Stimulated activated CD4-positive, alpha-beta T cell treated with anti-CD3 and anti-CD28 coated beads, Interleukin-4, amount 100 ng/mL, for 48 hours (primary cell): ENCODE measurements at places on chromosomes 2 and 18.

DNA sequence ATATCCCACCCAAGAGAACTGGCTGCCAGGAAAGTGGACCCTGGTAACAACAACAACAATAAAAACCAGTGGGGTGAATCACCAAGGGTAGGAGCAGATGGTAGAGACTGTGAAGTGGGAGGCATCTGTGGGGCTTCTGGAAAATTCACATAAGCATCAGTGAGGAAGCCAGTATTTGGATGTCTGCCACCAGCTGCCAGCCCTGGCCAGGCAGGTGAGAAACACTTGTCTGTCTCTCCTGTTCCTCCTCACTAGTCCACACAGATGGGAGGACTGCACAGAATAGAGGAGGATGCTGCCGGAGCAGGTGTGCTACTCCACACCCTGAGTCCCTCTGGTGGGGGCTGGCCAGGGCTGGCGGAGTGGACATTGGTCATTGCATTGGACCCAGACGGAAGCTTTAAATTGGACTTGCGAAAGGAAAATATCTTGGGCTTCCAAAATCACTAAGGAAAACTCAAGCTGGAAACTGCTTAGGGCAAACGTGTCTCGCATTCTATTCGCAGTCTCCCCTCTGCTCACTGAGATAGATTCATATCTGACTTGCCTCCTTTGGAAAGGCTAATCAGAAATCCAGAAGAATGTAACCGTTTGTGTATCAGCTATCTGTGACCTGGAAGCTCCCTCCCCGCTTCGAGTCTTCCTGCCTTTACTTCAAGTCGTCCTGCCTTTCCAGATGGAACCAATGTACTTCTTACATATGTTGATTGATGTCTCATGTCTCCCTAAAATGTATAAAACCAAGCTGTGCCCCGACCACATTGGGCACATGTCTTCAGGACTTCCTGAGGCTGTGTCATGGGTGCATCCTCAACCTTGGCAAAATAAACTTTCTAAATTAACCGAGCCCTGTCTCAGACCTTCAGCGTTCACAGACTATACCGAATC is 69.1 kb downstream of the NAB1 start:
- DNase-seq, result no peak

DNA sequence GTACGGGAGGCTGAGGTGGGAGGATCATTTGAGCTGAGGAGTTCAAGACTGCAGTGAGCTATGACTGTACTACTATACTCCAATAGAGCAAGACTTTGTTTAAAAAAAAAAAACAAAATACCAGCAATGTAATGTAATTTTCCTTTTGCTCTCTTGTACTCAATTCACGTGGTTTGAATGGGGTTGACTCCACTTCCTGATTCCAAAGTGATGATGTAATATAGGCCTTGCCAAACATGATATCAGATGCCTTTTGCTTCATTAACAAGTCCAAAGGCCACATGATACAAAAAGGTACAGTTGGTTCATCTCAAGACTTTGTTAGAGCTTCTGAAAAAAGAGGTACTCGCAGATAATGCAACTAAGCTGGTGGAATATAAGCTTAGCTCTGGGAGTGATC is 321.8 kb downstream of the ZEB2 start:
- no peak for DNase-seq

GRCh38 chr2:172709566-172710291 is 25.9 kb upstream of the RAPGEF4 start:
- DNase-seq, result no peak

DNA sequence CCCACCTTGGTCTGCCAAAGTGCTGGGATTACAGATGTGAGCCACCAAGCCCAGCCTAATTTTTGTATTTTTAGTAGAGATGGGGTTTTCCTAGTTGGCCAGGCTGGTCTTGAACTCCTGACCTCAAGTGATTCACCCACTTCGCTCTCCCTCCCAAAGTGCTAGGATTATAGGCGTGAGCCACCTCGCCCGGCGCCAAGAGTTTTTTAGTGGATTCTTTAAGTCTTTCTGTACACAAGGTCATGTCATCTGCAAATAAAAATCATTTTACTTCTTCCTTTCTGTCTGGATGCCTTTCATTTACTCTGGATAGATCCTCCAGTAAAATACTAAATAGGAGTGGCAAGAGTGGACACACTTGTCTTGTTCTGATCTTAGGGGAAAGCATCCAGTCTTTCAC is 61.7 kb downstream of the KCMF1 start:
- DNase-seq, result no peak

DNA sequence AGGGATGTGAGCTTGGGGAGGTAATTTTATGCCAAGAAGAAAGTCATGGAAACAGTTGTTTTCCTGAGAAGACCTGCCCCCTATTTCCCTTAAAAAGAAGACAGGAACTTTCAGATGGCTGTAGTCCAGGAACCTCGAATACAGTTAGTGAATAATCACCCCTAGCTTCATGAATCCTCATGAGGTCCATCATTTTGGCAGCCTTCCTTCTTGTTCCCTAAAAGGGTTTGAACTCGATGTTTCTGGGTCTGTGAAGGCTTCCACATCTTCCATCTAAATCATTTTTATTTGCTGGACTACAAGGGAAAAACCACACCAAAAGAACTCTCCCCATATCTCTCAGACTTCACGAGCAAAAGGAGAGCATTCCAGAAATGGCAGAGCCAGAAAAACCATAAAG is 290.8 kb downstream of the SLC4A3 start:
- DNase-seq, result no peak

DNA sequence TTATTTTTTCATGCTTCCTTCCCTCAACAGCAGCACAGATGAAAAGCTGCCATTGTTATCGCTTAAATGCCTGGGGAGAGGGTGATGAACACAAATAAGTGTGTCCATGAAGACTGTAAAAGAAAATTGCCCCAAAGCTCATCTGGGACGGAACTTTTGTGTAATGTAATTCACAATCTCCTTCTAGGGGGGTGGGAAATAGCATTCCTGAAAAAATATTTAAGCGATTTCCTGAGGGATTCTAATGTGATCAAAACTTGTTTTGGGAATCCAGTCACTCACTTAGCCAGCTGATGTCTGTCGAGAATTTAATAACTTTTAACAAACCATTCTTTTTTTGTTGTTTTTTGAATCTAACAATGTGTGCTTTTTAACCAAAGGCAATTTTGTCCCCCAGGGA is 427.9 kb downstream of the PLCL1 start:
- no peak for DNase-seq

DNA sequence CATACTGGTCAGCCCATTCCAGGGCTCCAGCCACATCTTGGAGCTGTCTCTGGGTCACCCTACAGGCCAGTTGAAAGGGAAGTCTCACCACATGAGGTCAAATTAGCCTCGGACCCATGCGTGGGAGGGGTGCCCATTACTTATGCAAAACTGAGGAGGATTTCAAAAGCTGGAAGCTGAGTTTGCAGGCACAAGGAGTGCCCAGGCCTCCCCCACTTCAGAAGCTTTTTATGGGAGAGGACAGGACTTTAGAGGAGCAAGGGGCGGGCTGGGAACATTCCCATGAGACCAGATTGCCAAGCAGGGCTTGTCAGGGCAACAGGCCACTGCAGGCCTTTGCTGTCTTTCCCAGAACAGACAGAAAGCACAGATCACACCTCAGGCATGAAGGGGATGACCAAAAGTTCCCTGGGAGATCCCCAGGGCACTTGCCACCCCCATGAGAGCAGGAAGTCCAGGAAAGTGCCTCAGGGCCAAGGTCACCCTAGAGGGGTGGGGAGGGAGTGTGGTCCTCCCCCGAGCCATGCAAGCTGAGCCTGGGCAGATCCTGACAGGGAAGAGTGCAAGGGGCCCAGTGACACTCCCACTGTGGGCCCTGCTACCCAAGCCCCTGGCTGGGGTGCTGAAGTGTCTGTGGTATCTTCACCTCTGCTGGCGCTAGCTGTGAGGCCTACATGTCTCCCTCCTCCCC is 267.7 kb downstream of the BCL11A start:
- no peak for DNase-seq

DNA sequence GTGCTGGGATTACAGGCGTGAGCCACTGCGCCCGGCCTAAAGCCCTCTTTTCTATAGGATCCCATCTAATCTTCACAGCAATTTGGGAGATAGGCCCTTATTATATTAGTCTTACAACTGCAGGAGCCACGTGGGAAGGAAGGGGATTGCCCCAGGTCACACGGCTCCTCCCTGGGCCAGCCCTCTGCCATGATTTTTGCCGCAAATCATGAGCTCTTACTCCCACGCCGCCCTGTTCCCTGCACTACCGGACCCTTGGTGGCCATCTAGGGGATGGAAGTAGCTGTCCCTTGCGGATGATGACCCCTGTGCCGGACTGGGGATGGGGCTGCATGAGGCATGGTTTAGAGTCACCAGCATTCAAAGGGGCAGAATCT is 28.4 kb upstream of the PTMA start:
- no peak for DNase-seq

GRCh38 chr2:200762127-200762526 is 49.6 kb upstream of the BZW1 start:
- no peak for DNase-seq

- DNase-seq, result no peak
Measured at GRCh38 chr2:38937548-38937947, 47.9 kb downstream of the ARHGEF33 start.

GRCh38 chr2:11807156-11808015 is 61.0 kb downstream of the LPIN1 start:
- no peak for DNase-seq

- DNase-seq, result no peak
Measured at GRCh38 chr2:152462779-152463178, 127.8 kb downstream of the FMNL2 start.

GRCh38 chr2:43121580-43122314 is 104.7 kb downstream of the ZFP36L2 start:
- no peak for DNase-seq

DNA sequence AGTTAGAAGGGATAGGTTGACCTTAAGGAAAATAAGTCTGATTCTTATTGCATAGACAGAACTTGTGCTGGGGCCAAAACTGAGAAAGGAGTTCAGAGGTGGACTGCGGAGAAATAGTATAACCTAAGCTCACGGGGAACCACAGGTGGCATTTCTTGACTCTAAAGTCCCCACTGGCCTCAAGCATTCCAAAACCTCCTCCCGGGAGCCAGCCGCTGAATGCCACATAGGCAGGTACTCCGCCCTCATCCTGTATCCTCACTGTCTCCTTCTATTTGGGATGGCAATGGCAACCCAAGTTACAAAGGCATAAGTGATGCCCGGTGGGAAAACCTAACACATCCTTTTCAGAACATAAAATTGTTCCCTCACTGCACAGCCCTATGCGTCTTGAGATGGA is 173.0 kb downstream of the SP3 start:
- DNase-seq, result no peak

GRCh38 chr2:8049176-8049575 is 632.7 kb upstream of the ID2 start:
- DNase-seq, result no peak

DNA sequence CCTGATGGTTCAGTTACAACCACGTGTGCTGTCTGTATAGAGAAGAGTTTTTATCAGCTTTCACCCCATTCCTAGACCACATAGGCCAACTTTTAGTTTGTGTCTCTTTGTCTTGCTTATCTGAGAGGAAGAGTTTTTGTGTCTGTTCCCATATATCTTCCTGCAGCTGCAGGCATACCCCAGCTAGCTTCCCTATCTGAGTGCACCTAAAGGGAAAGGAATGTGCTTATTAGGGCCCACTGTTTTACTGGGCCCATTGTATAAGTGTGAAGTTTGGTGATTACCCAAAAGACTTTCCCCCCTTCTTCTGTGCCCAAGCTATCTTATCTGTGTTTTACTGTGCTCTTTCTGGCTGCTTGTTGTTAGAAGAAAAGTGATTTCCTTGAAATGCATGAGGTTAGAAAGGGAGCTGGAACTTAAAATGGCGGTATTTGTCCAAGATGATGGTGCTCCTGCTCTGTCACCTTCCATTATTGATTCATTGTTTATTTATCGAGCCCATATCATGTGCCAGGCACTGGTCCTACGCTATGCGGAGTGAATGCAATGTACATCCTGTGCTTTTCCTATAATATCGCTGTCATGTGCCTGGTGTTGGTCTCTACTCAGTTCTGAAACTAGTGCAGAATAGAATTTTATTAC is 57.2 kb downstream of the NYAP2 start:
- no peak for DNase-seq

DNA sequence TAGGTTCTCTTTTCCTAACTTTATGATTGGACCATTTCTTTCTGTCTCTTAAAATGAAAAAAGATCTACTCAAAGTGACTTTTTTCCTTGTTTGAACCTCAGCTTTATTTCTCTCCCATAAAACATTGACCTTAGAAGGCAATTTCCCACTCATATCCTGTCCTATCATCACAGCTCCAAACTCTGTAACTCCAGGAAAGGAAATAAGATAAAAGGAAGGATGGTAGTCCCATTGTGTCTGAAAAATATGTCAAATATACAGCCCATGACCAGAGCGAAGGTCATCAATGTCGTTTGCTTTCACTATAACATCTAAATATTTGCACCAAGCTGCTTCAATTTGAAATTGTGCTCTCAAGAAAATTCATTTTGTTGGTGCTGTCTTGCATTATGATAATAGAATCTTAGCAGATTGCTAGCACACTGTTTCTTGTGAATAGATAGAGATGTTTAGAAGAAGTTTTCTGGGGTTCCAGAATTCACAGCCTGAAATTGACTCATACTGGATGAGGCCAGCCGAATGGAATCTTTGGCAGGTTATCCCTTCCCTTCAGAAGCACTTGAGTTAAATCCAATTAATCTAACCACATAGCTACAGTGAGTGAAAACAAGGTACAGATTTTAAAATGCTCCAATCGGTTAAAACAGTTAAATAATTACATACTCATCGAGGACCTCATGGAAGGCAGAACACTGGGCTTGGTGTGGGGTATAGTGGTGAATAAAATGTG is 95.1 kb downstream of the CRIM1 start:
- DNase-seq, result no peak

DNA sequence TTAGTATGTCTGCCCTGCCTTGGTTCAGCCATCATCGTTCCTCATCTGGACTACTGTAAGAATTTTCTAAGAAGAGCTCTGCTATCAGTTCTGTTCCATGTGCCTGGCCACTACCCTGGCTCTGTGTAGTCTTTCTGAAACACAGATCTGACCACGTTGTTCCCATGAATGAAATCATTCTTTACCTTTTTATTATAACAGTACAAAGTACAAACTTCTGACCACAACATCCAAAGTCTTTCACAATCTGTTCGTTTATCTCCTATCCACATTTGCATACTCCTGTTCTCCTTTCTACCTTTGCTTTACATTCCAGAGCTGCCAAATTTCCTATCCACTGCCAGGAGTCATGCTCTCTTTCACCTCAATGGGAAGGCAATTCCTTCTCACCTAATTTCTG is 284.6 kb upstream of the LRP1B start:
- DNase-seq, result no peak

DNA sequence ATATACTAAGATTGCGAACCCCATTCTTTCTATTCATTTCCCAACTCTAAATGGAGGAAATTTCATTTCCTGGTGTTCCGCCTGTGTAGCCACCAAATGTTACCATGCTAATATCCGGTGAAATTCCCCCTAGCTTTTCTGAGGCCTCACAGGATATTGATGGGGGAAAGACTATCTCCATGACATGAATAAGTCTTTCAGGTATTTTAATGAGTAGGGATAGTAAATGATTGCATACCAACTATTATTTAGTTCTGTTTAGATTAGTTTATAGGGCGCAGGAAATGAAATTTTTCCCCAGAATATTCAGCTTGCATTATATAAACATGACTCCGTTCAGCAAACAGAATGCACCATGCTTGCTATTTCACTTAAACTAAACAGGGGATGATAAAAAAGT is 55.4 kb downstream of the COL5A2 start:
- DNase-seq, result no peak
